ENCODE measurements at places on chromosomes 6 and 20.

GRCh38 chr6:24522228-24523176, 27.7 kb downstream of the ALDH5A1 start:
- no peak for DNase-seq

- no peak for DNase-seq
Measured at GRCh38 chr6:39820553-39820952, 28.4 kb downstream of the DAAM2 start.

GRCh38 chr6:139820210-139820609, 445.8 kb upstream of the CITED2 start:
- DNase-seq, result no peak

DNA sequence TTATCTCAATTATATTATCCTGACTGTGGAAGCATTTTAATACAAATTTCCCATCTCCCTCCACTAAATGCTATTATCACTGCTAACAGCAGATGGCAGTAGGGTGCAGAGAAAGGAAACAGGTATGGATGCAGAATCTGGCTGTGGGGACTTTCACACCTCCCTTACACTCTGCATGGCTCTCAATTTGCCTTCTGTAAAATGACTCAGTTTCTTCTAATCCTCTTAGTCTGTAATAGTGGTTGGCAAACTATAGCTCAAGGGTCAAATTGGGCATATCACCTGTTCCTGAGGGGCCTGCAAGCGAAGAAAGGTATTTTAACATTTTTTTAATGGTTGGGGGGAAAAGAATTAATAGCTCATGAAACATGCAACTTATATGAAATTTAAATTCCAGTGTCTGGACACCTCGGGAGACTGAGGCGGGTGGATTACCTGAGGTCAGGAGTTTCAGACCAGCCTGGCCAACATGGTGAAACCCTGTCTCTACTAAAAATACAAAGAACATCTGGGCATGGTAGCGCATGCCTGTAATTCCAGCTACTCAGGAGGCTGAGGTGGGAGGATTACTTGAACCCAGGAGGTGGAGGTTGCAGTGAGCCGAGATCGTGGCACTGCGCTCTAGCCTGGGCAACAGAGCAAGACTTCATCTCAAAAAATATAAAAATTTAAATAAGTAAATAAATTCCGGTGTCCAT, 83.5 kb downstream of the ZMYND8 start:
- DNase-seq, result peak; percentile 85

GRCh38 chr20:48463096-48463720, 364.6 kb downstream of the PREX1 start:
- peak; percentile 14 for DNase-seq

DNA sequence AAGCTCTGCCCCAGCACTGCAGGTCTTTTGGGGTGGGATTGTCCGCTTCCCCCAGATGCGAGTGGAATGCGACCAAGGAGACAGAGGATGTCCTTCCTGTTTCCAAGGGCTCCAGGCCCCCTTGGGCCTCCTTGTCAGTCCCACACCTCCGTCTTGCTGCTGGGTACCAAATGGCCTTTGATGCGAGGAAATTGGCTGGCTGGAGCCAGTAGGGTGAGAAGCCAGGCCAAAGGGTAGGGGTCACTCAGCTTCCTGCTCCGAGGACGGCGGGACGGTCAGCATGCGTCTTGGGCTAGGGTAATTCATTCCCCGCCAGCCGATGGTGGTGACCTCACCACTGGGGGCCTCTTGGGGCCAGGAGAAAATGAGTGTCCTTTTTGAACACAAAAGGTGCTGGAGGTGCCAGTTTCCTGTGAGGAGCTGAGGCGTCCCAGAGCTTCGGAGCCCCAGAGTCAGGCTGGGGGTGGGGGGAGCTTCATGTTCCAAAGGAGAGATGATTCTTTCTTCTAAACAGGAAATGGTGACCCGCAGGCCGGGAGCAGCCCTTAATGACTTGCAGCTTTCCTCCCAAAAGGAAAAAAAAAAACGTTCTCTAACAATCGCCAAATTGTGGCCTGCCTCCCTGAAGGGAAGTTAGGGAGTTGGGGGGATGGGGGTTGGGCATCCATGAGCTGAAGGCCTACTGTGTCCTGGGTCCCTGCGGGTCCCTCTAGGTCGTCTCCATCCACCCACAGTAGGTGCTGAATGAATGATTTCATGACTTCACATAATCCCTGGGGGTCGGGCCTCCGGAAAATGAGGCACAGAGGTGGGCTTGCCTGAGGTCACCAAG, 6.7 kb downstream of the SNAI1 start:
- DNase-seq, result peak; percentile 82

DNA sequence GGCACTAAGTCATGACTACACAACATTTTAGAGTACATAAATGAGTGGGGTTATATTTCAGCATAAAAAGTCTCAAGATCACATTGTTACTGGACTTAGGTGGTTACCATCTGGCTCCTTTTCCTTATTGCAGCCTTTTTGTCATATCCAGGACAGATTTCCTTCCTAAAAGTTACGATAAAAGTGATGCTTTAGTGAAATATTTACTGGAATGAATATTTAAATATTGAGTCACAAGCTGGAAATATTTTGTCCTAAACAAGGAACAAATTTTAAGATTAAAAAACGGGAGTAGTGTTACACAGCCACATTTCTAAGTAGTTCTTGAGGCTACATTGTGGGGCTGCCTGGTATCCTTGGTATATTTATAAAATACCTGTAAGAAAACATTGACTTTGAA, 52.2 kb downstream of the CDC40 start:
- DNase-seq, result no peak

DNA sequence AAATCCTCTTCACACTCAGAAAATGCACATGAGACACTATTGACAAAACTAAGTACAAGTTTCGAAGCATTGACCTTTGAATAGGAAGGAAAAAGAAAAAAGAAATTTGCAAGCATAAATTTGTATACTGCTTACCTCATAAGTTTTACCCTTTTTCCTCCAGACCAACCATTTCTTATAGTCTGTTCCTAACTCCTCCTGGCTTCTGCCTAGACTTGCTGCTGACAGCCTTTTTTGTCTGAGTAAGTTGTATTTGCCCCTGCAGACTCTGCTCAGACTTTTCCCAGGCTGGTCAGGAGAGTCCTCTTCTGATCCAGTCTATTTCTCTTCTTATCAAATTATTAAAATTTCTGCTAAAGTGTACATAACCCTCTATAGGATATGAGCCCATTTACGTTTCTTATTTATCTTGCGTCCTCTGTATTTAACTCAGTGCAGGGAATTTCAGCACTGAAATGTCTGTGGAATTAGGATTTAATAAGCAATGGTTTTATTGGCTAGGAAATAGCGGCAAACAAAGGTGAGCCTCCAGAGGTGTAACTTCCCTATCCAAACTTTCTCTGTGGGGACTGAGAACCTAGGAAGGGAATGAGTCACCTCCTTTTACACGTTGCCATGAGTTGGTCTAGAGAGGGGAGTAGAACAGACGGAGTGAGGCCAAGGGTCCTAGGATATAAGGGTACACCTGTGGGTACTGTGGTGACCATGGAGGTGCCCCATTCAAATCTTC, 207.1 kb upstream of the MARCKS start:
- no peak for DNase-seq

DNA sequence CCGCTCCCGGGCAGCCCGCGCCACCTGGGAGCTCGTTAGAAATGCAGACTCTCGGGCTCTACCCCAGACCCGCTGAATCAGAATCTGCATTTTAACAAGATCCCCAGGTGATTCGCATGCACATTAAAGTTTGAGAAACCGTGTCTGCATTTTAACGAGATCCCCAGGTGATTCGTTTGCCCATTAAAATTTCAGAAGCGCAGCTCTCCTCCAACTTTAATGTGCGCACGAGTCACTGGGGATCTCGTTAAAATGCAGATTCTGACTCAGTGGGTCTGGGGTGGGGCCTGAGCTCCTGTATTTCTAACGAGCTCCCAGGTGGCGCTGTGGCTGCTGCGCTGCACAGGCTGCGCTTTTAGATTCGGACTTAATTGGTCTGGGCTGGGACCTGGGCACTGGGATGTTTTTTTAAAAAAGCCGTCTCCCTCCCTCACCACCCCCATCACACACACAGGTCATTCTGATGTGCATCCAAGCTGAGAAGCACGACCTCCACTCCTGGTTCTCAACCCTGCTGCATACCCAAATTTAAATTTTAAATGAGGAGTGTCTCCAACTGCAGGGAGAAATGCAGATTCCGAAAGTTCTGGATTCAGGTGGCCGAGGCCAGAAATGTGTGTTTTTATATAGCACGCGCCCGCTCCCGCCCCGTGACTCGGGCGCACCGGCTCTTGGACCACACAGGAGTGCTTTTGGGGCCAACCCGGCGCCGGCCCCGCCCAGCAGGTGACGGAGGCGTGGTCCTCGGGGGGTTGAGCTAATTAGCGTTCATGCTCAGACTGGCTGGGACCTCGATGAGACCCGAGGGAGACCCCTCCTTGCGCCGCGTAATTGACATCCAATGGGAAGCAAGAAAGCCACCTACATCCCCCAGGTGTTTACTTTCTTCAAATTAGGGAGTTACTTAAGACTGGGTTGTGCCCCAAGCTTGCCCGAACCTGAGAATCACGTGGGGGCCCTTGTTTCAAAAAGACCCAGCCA, 85.8 kb downstream of the ZFP64 start:
- DNase-seq, result peak; percentile 86

DNA sequence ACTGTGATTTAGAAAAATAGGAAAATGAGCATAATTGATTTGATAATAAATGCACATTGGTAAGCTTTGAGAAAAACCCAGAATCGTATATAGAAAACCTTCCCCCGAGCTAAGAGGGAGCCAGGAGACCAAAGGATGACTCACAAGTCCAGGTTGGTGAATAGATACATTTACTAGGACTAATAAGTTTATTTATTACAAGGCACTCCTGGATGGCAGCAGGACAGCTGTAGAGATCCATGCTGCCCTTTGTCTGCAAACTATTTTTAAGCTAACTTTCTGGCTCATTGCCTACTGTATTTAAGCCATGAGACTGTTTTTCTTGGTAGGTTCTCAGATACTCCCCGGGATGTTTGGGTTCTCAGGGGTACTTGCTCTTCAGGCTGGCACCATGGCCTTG, 13.4 kb downstream of the CASP8AP2 start:
- DNase-seq, result no peak

DNA sequence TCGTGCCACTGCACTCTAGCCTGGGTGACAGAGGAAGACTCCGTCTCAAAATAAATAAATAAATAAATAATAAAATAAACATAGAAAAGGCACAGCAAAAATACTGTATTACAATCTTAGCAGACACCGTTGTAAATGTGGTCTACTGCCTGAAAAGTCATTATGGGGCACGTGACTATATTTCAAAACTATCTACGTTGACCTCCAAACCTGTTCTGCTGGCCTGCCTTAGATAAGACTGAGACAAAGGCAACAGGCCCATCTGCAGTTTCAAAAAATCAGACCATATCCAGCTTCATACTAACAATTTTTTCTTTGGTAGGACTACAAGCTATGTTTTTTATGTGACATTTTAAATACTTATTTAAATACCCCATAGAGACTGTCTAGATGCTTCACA, 59.1 kb downstream of the AGPAT4 start:
- no peak for DNase-seq

GRCh38 chr6:2745246-2745645, 5.5 kb downstream of the MYLK4 start:
- no peak for DNase-seq

DNA sequence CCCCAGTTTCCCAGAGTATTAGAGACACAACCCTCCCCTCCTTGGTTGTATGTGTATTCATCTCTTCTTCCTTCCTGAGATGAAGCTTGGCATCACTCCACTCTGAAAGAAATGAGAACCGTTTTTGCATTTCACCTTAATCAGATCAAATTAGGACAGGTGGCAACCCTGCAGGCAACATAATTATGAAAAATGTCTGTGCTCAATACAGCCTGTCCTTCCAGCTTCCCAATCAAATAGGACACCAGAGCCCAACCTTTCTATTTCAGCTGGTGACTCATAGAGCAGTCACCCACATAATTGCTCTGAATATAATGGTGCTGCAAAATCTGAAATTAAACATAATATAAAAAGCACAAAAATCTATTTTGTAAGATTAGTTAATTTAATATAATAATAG, 310.2 kb upstream of the AGPAT4 start:
- DNase-seq, result peak; percentile 62

DNA sequence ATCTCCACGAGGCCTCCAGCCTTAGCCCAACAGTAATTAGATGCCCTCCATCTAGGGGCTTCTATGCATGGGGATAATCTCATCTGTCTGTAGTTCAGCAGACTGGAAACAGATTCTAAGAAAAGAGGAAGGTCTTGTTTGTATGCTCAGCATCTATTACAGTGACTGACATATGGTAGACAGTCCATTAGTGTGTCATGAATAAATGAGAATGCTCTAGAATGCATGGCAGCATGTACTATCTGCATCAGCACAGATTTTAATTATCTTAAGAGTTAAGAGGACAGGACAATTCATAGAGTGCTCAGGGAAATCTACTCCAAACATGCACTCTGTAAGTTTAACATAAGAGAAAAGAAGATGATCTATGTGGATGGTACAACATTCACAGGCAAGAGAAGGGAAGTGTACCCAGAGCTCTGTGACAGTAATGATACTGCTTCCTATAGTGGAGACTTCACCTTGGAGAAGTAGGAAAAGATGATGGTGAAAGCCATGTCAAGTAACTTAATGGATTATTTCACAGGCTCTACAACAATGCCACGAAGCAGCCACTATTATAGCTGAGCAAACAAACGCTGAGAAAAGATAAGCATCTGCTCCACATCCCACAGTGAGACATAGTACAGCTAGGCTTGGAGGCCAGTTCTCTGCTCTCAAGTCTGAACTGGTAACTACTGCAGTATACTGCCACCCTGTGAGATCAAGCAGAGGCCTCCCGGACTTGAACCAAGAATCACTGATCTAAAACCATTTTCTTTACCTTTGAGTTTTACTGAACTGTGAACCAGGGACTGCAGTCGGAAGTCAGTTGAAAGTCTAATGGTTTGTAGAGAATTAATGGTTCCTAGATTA, 309.2 kb upstream of the SPTLC3 start:
- DNase-seq, result no peak

- DNase-seq, result no peak
Measured at GRCh38 chr6:45864651-45865050, 151.0 kb downstream of the CLIC5 start.

DNA sequence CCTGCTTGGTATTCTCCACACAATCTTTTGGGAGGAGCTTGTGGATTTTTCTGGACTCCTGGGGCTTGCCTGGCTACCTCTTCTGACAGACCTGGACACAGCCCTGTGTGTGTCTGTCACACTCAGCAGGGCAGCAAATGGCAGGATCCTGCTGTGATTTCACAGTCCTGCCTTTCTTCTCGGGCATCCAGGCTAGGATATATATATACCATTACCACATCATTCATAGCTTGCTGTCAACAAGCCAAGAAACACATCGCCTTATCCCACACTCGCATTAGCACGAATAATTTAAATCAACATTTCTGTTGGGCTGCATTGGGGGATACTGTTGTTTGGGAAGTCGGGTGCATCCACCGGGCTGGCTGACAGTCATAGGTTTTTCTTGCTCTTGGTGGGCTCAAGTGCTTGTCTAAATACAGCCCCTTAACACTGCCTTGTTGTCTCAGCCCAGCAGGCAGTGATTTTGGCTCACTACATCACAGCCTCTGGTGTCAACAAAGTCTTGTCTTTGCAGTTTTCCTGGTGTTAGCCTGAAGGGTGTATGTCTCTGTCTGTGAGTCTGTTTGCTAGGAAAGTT, 154.9 kb upstream of the FERMT1 start:
- DNase-seq, result no peak

- DNase-seq, result peak; percentile 9
Measured at GRCh38 chr6:95208621-95209020, 368.7 kb upstream of the MANEA start.

Data from cerebellar cortex (tissue), 1 donor.